ENCODE measurements at places on chromosomes 11 and 22.

DNA sequence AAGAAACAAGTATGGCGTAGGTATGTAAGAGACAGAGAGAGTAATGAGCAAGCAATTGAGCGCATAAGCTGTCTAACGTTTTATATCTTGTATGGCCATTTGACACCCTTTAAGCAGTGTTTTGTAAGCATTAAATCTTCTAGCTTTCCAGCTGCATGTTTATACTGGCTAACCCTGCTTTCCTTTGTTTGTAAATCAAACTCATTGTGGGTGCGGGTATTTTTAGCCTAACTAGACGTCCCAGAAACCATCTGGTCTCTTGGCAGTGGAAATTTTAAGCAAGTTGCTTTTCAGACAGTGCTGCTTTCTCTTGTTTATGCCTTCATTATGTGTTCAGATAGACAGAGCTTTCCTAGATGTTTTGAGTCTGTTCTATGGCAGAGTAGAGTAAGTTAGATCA, 73.5 kb downstream of the RNF169 start:
- DNase-seq, result no peak

DNA sequence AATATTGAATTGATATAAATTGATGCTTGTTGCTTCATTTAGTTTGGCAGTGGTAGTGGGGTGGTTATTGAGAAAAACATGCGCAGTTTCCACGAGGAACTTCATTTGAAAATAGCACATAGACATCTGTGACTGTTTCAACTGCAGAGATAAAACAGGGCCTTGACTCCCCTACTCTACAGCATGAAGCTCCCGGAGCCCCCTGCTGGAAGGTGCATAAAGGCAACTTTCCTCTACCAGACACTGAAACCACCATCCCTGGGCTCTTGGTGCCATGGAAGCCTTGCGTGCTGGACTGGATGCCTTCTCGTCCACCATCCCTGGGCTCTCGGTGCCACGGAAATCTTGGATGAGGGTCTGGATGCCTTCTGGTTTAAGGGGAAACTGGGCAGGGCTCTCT, 195.9 kb downstream of the CSNK2A3 start:
- no peak for DNase-seq

GRCh38 chr22:48279461-48279756, 1517.0 kb downstream of the TBC1D22A start:
- DNase-seq, result no peak

- DNase-seq, result peak; percentile 47
These were observed 2.4 kb downstream of the ZDHHC24 start for GRCh38 chr11:66543263-66544107.

DNA sequence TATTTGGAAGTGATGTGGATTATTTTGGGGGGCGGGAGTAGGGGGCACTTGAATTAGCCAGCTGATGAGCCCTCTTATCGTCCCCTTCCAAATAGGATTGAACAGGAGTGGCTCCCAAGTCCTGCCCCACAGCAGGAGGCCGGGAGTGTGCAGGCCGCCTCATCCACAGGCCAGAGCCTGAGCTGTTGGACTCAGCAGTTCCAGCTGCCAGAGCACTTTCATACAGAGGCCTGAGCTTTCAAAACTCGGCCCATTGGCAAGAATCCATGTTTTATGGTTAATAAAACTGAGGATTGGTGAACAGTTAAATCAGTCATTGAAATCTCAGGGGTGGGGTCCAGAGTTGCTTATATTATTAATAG, 9.6 kb downstream of the FAM118A start:
- no peak for DNase-seq

DNA sequence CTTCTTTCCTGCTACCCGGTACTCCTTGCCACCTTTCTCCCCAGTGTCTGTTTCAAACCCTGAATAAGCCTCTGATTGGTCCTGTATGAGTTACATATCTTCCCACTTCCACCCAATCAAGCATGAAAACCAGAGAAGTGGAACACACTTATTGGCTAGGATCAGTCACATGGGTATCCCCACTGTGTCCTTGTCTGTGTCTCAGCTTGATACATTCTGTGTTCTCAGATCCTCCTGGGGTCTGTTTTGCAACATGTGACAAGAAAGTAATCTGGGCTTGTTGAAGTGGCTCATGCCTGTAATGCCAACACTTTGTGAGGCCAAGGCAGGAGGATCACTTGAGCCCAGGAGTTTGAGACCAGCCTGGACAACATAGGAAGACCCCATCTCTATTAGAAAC, 23.9 kb downstream of the MCHR1 start:
- no peak for DNase-seq

DNA sequence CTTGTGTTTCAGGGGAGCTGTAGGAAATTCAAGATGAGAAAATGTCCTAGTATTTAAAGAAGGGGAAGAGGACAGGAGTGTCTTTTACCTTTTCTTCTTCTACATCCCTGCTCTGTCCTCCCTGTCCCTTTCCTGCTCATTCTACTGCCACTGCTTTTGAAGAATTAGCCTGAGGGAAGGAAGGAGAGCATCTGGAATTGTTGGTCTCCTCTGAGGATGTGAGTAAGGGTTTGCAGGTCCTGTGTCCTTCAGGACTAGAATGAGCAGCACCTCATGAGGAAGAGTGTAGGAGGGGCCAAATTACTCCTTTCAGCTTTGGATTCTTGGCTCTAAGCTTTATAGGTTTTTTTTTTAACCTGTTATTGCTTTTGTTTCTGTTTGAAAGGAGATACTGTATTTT, 24.2 kb downstream of the SNU13 start:
- no peak for DNase-seq

GRCh38 chr11:79100093-79100910, 340.5 kb downstream of the TENM4 start:
- DNase-seq, result no peak

DNA sequence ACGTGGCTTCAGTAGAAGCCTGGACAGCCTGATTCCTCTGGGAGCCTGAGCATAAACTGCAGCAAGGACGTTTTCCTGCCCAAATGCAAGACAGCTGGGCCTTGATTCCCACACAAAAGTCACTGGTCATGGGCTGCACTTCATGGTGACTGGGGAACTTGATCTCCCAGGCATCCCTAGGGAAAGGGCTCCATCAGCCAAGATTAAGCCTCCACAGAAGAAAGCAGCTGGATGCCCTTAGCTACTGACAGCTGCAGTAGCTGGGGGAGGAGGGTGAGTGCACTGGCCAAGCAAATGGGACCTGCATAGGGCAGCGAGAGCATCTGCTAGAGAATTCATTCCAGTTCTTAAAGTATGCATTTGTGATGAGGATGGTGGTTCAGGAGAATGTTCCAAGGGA, 267.4 kb upstream of the ISX start:
- no peak for DNase-seq

- no peak for DNase-seq
These were observed 11.1 kb upstream of the PHLDA2 start for GRCh38 chr11:2940147-2940920.

DNA sequence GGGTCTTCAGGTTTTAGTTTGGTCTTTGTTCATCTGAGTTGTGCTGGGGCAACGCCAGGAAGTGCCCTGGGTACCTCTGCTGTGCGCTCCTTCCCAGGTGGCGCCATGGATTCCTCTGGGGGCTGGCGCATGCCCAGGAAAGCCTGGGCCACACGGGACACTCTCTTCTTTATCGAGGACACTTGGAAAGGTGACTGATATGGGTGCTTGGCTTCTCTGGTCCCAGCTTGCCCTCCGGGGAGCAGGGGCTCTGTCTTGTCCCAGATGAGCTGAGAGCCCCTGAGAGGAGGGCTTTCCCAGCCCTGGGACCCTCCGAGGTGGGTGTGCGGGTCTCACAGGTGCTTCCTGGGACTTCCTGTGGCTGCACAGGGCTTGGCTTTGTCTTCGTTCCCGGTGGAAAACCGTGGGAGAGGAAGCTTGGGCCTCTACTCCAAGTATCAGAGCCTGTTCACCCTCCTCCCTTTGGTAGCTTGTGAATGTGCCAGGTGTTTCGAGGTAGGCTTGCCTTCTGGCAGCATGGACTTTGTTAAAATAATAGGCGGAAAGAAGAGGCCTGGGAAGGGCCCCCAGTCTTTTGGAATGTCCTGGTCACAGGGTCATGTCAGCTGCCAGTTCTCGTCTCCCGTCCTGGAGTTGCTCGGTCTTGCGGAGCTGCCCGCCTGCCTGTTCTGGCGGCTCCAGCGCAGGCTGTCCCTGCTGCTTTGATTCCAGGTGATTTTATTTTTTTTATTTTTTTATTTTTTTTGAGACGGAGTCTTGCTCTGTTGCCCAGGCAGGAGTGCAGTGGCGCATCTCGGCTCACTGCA, 10.1 kb upstream of the NEAT1 start:
- no peak for DNase-seq

DNA sequence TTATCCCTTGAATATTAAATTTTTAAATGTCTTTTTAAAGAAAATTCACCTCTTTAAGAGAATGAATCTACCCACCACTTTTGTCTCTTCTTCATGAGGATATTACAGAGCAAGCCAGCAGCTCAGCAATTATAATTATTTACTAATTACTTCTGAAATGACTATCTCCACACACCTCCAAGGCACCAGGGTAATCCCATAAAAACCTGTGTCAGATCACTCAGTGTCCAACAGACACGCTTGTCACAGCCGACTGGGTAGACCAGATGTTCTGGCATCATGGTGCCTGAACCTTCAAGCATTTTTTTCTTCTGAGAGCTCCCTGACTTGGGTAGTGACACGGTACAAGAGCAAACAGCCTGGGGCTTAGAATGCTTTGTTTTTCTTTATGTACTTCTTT, 61.4 kb downstream of the EFCAB6 start:
- DNase-seq, result no peak

DNA sequence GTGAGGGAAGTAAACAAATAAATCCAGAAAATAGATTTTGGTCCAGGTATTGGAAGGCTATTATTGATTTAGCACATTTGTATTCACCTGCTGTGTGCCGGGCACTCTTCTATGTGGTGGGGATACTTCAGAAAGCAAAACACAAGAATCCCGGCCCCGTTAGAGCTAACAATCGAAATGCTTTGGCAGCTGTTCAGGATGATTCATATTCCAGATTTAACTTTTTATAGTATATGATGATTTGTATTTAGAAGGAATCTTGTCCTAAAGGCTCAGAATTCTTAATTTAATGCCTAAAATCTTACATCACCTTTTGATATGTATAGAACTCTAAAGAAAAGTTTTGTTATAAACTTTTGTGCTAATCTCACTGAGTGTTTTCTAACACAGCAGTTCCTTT, 28.0 kb downstream of the ZC3H12C start:
- no peak for DNase-seq
